Fibroblast of villous mesenchyme (primary cell): ENCODE measurements at places on chromosomes 1 and 21. TPM values are rescaled to one million over a fixed set of nuclear protein-coding genes. Genes with fewer than 3 reads are reported as not detected.
A peak's percentile ranks its signal among the peaks of the same experiment; 100 is the strongest.

GRCh38 chr1:10960411-10961299 lies 51.8 kb upstream of the TARDBP start:
- peak; percentile 65 for DNase-seq

- DNase-seq, result no peak
Observed at GRCh38 chr1:64453688-64454087, 16.2 kb upstream of the CACHD1 start.

DNA sequence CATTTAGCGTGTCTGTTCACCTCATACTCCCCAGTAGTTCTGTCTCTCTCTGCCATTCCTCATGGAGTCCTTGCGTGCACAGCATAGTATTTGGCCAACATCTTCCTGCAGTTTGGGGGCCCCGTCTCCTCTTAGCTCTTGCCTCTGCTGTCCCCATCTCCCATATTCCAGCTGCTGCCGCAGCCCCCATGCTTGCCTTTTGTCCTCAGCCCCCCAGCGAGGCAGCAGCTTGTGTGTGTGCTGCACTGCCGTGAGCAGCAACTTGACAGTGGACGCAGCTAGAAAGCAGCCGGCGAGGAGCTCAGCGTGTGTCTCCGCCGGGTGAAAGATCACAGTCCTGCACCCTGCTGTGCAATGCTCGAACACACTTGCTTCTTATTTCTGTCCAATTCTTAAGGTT lies 164.2 kb upstream of the COL6A1 start:
- DNase-seq, result no peak

DNA sequence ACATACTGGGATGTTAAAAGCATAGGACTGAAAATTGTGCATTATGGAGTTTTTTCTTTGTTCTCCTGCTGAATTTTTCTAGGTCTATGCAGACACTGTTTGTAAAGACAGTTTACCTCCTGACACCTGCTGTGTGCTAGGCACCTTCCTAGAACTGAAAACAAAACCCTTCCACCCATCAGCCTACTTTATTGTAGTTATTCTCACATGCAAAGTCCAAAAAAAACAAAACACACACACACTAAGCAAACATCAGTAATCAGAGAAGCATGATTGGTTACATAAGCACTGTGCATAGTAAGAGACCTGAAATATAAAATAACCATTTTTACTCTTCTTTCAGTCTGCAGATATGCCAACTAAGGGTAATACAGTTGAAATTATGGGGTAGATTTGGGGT lies 195.1 kb downstream of the CRB1 start:
- no peak for DNase-seq

Gene LIN28A
- not detected in 2 replicates for total RNA-seq

Gene SPRR3
- not detected in 2 replicates for total RNA-seq
